ENCODE measurements at places on chromosomes 5 and 9. TPM values are rescaled to one million over a fixed set of nuclear protein-coding genes. Genes with fewer than 3 reads are reported as not detected.
A peak's percentile ranks its signal among the peaks of the same experiment; 100 is the strongest.

- DNase-seq = peak; percentile 82
Observed at GRCh38 chr9:37430841-37431597, 8.5 kb downstream of the GRHPR start.

DNA sequence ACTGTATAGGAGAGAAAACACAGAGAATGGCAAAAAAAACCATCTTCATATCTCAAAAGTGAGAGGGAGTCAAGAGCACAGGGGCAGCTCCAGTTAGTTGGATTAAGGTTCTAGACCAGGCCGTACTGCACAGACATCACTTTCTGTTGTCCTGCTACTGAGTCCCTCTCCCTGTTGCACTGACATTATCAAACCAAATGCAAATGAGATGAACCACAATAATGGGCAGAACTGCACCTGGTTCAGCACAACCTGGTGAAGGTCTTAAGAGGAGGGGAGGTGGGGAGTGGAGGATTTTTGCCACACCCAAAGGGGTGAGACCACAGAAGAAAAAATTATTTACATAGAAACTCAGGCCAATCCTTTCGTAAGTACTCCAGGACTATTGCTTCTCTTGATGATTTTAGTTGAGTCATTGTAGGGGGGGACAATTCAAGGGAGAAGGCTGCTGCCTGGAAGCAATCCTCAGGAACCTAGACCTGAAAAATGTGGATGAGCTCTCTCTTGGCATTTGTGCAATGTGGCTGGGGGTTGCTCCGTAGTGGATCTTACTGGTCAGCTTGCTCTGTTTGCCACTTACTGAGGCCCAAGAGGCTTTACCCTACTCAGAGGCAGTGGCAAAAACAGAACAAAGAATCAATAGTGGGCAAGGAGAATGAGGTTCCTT is 94.5 kb upstream of the PPP1R2B start:
- no peak for DNase-seq

Gene MYOZ3
- total RNA-seq = 0.18 TPM

Gene BTNL3
- not detected for total RNA-seq

DNA sequence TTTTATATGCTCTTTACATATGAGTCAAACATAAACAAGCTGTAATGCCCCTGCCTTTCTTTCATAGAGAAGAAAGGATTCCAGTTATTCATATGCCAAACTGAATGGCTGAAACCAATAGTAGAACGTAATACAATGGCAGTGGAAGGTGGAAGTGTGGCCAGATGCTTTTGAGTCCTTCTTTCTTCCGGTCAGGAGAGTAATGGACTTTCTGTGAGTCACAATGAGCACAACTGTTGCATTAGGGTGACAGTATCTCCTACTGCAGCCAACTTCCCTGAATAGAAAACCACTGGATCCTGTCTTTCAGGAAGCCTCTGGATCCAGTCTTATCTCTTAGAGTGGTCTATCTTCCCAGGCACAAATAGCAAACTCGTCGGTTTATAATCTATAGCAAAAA is 855.2 kb downstream of the MAT2B start:
- no peak for DNase-seq

GRCh38 chr5:136030956-136031611 is 2.3 kb downstream of the TGFBI start:
- DNase-seq = no peak

GRCh38 chr5:158320178-158320674 is 461.3 kb upstream of the CLINT1 start:
- no peak for DNase-seq

DNA sequence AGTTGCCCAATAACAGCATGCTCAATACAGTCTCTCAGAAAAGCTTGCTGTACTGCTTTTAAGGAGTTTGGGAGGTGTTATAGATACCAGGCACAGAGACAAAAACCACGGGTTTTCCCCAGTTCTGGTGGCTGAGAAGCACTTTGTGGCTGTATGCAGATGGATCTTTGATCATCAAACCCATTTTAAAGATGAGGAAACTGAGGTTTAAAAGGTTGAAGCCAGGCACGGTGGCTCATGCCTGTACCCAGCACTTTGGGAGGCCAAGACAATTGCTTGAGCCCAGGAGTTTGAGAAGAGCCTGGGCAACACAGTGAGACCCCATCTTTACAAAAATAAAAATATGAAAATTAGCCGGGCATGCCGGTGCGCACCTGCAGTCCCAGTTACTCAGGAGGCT is 46.3 kb upstream of the PLPP6 start:
- DNase-seq = no peak

- no peak for DNase-seq
Observed at GRCh38 chr9:36382484-36382883, 17.6 kb downstream of the RNF38 start.

DNA sequence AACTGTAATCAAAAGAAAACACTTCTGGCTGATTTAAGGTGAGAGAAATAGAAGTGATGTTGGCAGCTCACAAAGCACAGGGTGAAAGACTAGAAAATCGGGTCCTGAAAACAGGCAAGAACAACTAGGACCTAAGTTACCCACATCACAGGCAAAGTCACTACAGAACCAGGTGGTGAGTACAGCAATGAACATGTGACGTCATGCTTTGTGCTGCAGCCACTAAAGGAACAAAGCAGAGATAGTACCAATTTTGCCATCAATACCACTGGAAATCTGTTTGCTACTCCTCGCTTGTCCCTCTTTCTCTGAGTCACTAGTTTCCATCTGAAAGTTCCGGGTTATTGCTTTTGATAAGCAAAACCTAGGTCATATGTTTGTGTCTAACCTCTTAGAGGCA is 326.7 kb downstream of the GABRB2 start:
- DNase-seq = no peak

GRCh38 chr9:86315078-86315477 is 32.7 kb upstream of the ISCA1 start:
- DNase-seq = no peak

Gene DMRT3
- not detected for total RNA-seq

DNA sequence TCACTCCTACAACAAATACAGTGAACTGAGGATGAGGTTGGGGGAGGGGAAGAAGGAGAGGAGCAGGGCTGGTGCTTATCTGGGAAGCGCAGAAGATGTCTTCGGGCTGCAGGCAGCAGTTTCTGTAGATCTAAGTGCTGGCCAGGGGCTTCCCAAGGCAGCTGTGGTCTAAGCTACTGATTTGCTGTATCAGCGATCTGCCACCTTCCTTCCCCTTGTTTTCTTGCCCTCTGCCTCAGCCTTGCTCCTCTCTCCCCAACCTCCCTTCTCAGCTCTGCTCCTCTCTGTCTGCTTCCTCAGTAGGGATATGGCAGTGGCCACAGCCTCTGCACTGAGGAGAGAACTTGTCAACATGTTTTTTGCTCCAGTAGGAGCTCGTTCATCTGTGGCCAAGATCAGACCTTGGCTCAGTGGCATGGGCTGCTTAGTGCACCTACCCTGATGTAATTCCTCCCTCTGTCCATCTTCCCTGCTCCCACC is 42.8 kb upstream of the IL6ST start:
- no peak for DNase-seq

DNA sequence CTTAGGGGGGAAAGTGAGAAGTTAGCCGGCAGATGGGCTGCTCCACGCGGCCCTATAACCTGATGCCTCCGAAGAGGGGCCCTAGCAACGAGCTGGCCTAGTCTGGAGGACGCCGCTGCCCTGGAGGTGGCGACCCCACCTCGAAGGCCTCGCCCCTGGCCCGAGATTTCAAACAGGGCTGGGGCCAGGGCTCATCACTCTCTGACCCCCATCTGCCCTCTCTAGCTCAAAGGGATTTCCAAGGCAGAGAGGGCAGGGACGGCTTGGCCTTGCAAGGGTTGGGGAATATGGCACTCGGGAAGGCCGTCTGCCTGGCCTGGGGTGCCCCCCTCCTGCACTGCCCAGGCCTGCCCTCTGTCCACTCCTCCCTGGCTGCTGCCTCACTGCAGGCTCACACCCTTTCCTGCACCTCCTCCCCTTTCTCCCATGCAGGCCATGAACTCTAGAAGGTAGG is 25.5 kb upstream of the TIFAB start:
- no peak for DNase-seq

- DNase-seq = no peak
Observed at GRCh38 chr5:137566780-137567179, 67.7 kb upstream of the SPOCK1 start.

DNA sequence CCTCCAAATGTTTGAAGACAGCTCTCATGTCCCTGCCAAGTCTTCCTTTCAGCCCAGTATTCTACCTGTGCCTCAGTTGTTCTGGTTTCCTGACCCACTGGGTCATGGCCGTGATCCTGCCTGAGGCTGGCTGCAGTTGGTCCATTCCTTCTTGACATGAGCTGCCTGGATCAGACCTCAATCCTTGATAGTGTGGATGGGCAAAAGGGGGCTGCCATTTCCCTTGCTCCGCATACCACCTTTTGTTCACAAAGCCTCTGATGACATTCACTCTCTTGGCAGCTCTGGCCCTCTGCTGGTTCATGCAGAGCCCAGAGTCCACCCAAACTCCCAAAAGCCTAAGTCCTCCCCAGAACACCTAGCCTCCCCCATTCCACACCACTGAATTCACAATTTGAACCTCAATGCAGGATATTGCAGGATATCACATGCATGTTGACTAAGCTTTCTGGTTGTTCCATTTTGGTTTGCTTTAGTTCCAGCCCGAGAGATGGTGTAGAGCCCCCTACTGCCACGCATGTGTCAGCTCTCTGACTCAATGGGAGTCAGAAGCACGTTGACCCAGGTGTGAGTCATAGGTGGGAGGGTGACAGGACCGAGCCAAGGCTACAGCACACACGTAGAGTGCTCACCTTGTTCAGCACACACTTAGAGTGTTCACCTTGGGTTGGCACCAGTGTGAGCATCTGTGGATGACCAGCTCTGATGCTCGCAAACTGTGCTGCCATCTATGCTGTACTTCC is 137.2 kb downstream of the MTX3 start:
- DNase-seq = no peak

GRCh38 chr9:93187574-93187973 is 3.6 kb downstream of the WNK2 start:
- no peak for DNase-seq

- no peak for DNase-seq
Observed at GRCh38 chr9:98129451-98129881, 10.4 kb upstream of the TRIM14 start.

Gene TAF11L5
- not detected for total RNA-seq

Gene ARHGEF39
- total RNA-seq = 0.40 TPM

DNA sequence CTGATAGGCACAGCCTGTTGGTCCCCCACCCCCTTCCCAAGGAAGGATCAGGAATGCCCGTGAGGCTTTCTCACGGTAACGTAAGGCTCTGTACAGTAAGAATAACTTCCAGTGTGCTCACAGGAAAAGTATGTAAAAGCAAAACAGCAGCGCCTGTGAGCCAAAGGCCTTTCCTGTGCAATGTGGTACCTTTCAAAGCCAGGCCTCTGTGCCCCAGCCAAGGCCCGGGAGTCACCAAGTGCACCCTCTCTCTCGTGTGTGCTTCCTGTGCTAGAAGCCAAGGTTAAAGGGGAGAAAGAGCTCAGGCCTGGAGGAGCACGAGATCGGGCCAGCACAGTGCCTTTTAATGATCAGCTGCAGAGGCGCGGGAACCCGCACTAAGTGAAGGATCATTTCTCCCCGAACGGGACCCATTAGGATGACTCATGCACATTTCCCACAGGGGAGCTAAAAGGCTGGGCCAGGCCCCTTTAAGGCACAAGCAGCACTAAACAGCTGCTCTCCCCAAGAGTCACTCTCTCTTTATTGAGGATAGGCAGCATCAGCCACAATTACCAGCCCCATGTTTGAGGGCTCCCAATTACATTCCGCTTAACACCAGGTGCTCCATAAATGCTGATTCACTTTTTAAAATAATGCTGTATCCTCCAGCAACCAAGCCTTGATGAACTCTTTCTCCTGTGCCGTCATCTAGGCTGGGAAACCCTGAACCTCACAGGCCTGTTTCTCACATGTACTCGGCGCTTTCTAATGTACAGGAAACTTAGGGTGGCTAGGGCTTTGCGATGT is 42.8 kb downstream of the SHB start:
- peak; percentile 74 for DNase-seq

Gene LMBRD2
- 8.9 TPM for total RNA-seq

- DNase-seq = no peak
Observed at GRCh38 chr9:5614192-5614591, 14.7 kb upstream of the RIC1 start.

DNA sequence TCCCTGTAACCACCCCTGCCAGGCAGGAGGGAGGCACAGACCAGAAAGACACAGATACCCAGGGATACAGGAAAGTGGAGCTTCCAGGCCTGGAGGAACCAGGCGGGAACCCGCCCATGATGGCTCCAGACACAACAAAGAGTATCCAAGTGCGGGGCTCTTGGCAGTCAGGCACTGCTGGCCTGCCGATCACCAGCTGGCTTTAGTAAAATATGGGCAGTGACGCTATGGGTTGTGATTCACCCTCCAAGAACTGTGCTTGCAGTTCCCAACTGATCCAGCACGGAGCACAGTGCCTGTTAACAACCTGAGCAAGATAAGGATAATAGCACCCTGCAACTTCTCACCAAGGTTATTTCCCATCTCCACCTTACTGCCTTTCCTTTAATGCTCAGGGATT is 463.3 kb downstream of the IRX1 start:
- no peak for DNase-seq

- DNase-seq = no peak
Observed at GRCh38 chr9:10274988-10275387, 337.8 kb downstream of the PTPRD start.

DNA sequence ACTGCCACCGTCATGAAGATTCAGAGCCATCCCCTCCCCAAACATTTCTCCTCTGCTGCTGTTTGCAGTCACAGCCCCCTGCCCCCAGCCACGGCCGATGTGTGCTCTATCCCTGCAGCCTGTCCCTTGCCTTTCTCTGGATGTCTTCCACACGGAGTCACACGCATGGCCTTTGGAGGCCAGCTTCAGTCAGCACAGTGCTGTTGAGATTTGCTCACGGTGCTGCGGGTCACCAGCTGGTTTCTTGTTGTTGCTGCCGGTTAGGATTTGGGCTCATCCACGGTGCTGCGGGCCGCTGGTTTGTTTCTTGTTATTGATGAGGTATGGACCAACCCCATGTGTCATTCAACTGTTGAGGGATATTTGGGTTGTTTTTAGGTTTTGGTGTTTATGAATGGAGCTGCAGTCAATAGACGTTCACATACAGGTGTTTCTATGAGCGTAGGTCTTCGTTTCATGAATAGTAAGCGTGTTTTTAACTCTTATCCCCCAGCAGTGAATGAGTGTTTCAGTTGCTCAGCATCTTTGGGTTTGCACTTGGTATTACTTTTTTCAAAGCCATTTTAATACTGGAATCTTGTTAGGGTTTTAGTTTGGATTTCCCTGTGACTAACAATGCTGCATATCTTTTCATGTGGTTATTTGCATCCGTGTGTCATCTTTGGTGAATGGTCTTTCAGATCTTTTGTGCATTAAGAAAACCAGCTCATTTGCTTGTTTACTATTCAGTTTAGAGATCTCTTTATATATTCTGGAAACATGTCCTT is 57.6 kb downstream of the AHRR start:
- peak; percentile 26 for DNase-seq

- no peak for DNase-seq
Observed at GRCh38 chr9:128497824-128498610, 6.5 kb upstream of the GLE1 start.

All from left lobe of liver (tissue), 2 donors.